ENCODE measurements at places on chromosomes 4 and X. TPM values are rescaled to one million over a fixed set of nuclear protein-coding genes. Genes with fewer than 3 reads are reported as not detected.

ADGRL3 gene
- 0.05 TPM for total RNA-seq

CDX4 gene
- not detected for total RNA-seq

CPZ gene
- 0.15 TPM for total RNA-seq

STAG2 gene
- total RNA-seq = 35.2 TPM

SLC2A9 gene
- 0.31 TPM for total RNA-seq

TMEM144 gene
- total RNA-seq = 2.7 TPM

RHOH gene
- 0.18 TPM for total RNA-seq

ENPP6 gene
- not detected for total RNA-seq

SUPT20HL2 gene
- total RNA-seq = not detected

GPR119 gene
- total RNA-seq = not detected

TLR10 gene
- 0.03 TPM for total RNA-seq

FOXR2 gene
- not detected for total RNA-seq

MAD2L1 gene
- total RNA-seq = 40.8 TPM

RBMXL3 gene
- total RNA-seq = not detected

COL25A1 gene
- not detected for total RNA-seq

CT47B1 gene
- not detected for total RNA-seq

USP17L30 gene
- not detected for total RNA-seq

DMP1 gene
- total RNA-seq = not detected

RPS3A gene
- total RNA-seq = 1,770 TPM

SLIT2 gene
- total RNA-seq = not detected

SLC16A2 gene
- 17.8 TPM for total RNA-seq

CXCR3 gene
- 0.09 TPM for total RNA-seq

MAGEA2 gene
- 0.07 TPM for total RNA-seq
